ENCODE measurements at places on chromosomes 4 and X.

GRCh38 chrX:39857780-39858179 is 240.0 kb downstream of the BCOR start:
- DNase-seq = no peak

DNA sequence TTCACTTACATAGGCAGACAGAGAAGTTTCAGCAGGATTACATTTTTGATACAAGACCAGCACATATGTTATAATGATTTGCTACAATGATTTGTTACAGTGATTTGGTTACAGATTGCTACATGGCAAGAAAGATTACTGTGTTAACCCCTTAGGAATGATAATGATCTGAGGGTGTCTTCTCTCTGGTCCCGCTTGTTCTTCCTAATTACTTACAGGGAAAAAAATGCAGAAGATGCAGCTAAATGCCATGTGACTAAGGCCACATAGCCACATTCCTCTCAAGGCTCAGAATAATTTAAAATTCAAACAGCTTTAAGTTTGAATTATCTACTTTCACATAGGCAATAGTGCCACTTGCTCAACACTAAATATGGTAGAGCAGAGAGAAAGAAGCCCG is 9.7 kb upstream of the LAP3 start:
- no peak for DNase-seq

GRCh38 chr4:26299254-26299882 is 21.4 kb upstream of the RBPJ start:
- no peak for DNase-seq

- no peak for DNase-seq
Observed at GRCh38 chr4:92516450-92516849, 212.7 kb downstream of the GRID2 start.

GRCh38 chrX:133698298-133698697 is 283.0 kb upstream of the GPC4 start:
- no peak for DNase-seq

GRCh38 chrX:154352012-154352401 is 22.4 kb downstream of the FLNA start:
- DNase-seq = no peak

DNA sequence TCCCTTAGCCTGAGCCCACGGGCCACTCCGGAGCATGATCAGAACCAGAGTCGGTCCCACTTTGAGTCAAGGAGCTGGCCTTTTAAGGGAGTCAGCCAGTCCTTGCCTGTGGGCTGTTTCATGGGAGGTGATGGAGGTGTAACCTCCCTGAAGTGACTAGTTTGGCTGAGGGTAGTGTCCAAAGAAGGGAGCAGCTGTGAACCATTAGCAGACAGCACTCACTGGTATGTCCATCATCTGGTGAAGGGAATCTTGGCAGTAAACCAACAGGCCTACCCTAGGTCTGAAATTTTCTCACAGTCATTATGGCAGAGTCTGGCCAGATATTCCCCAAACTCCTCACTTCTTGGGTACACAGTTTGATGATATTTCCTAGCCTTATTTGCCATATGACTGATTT is 12.3 kb upstream of the REPS2 start:
- DNase-seq = no peak

DNA sequence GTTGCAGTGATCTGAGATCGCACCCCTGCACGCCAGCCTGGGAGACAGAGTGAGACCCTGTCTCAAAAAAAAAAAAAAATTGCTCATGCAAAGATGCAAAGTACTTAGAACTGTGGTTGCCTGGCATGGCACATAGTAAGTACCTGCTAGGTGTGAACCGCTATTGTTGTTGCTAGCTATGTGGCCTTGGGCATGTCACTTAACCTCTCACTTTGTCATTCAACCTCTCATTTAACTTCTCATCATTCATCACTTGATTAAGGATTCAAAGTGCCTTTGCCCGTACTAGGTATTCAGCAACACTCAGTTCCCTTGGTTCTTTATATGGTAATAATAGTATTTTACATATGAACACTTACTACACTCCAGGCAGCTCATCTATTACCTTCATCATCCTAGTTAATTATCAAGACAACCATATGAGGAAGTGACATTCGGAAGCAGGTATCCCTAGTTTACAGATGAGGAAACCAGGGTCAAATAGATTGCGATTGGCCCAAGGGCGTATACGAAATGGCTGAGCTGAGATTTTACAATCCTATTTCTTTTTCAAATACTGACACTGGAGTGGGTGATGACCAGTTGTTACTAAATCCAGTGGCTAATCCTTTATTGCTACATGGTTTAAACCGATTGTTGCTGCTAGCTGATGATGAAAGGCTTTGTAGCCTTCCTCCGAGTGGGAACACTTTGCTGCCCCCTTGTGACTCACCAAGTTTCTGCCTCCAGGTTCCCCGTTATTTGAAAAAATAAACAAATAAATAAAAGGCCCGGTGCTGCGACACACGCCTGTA is 28.8 kb upstream of the SOWAHD start:
- DNase-seq = peak; percentile 41

DNA sequence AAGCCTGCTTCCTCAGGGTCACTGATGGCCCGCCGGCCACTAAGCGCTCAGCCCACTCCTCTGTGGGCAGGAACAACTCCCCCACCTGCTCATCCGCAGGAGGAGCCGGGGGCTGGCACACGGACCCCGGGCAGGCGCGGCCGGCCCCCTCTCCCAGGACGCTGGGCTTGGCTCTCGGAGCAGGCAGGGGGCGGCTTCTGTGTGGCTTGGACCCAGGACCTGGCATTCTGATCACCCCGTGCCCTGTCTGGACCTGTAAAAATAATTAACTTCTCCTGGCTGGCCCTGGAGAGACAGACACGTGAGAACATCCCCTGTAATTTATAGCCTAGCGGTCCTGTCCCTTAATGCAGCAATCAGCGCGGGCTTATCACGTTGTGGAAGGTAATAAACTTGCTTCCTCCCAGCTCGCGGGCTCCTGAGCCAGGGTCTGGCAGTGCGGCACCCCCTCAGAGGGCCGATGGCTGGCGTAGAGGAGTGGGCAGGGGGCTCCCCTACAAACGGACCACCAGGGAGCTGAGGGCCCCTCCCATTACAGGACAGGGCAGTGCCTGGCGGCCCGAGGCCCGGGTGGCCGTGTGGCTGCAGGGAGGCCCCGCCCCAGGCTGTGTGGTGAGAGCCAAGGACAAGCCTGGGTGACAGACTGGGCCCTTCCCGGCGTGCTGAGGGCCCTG is 84.5 kb upstream of the NKX1-1 start:
- DNase-seq = no peak

DNA sequence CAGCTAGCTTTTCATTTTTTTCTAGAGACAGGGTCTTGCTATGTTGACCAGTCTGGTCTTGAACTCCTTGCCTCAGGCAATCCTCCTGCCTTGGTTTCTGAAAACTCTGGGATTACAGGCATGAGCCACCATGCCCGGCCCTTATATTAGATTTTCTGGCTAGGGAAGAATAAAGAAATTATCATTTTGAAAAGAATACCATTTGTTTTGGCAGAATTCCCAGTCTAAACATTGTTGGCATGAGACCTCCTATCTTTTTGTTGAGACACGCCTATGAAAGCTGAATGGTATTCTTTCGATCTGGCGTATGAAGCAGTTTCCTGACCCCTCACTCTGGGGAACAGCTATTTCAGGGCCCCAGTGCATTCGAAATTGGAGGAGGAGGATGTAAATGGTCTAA is 107.0 kb downstream of the REPS2 start:
- no peak for DNase-seq

- no peak for DNase-seq
Observed at GRCh38 chr4:7187168-7187535, 5.2 kb upstream of the SORCS2 start.

DNA sequence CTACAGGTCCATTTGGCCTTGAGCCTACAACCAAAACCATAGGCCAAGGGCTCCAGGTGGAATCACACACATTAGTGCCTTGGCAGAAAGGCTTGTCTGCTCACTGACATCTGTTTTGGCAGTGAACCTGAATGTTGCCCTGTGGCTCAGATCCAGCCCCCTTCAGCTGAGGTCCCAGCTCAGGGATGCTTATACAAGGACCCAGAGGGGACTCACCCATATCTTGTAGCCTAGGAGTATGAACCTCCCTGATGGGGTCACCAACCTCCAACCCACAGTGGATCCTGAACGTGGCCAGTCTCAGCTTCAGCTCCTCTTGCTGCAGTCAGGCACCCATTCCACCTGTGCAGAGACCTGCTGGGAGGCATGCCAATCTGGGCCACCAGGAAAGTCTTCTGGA is 50.8 kb upstream of the HMX1 start:
- no peak for DNase-seq

Measured in ACHN (cell line).